ENCODE measurements at places on chromosomes 3 and 15.

GRCh38 chr3:195180490-195181112 is 90.4 kb downstream of the XXYLT1 start:
- DNase-seq = no peak

DNA sequence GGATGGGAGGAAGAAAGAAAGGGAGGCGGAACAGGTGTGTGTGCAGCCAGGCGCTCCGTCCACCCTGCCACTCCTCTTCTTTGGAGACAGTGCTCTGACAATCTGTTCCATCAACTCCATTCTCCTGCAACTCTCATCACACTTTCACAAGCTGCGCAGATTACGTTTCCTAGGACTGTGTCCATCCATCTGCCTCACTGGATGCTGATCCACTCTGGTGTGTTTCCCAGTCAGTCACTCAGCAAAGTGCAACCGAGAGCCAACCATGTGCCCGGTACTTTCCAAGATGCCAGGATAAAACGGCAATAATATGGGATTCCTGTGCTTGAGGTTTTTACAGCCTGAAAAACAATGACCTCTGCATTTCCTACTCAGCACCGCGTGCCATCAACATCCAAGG is 59.6 kb downstream of the SLC12A8 start:
- no peak for DNase-seq

DNA sequence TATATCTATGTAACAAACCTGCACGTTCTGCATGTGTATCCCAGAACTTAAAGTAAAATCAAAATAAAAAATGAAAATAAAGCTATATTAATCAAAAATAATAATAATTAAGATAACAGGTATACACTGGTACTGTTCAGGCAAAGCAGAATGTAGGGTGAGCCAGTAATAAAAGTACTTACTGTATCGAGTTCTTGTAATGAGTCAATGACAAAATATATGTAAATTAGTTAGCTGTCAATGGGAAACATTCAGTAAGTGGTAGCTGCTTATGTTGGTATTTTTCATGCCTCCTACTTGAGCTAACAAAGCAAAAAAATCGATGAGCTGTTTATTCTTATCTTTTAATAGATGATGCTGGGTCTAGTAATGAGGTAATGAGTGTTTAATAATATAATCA is 93.2 kb downstream of the GBE1 start:
- no peak for DNase-seq

GRCh38 chr3:131050001-131050400 is 23.3 kb downstream of the NEK11 start:
- DNase-seq = no peak
